ENCODE measurements at places on chromosomes 6 and 20. TPM values are rescaled to one million over a fixed set of nuclear protein-coding genes. Genes with fewer than 3 reads are reported as not detected.
A peak's percentile ranks its signal among the peaks of the same experiment; 100 is the strongest.

NKAPL gene
- not detected for total RNA-seq

TPD52L1 gene
- not detected for total RNA-seq

OR2J3 gene
- total RNA-seq: not detected

MROH8 gene
- 1.1 TPM for total RNA-seq

LST1 gene
- 8.9 TPM for total RNA-seq

PNLDC1 gene
- total RNA-seq: not detected

BNIP5 gene
- total RNA-seq: not detected

MOG gene
- total RNA-seq: not detected

IFT52 gene
- 13.7 TPM for total RNA-seq

MAP3K5 gene
- total RNA-seq: 12.9 TPM

DNA sequence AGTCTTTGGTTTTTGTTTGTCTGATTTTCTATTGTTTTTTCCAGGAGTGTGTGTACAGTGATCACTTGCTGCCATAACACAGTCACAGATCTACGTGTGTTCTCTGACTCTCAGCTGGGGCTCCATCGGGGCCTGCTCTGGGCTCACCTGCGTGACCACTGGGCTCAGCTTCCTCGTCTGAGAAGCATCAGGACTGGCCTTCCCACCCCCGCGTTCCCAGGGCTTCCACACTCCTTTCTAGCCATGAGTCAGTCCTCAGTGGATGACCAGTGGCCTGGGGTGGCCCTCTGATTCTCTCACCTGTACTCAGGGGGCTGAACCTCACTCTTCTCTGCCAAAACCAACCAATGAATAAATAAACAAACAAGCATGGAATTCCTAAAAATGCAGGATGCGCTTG lies 14.5 kb downstream of the THBS2 start:
- H3K27me3 ChIP-seq: peaks cover 2% of the 10 kb centered on the region
- DNase-seq: no peak
- H3K4me3 ChIP-seq: no peak overlapping the region
- H3K27ac ChIP-seq: no peak overlapping the region

GRCh38 chr6:56986611-56987010 lies 31.7 kb downstream of the BEND6 start:
- H3K4me1 ChIP-seq: no peaks in the 10 kb centered on the region
- peaks cover 15% of the 10 kb centered on the region for H3K27me3 ChIP-seq
- no peak overlapping the region for H3K4me3 ChIP-seq

DNA sequence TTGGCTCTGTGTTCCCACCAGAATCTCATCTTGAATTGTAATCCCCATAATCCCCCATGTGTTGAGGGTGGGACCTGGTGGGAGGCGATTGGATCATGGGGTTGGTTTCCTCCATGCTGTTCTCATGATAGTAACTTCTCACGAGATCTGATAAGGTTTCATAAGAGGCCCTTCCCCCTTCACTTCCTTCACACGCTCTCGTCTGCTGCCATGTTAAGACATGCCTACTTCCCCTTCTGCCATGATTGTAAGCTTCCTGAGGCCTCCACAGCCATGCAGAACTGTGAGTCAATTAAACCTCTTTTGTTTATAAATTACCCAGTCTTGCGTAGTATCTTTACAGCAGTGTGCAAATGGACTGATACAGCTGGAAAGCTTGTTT lies 90.0 kb downstream of the ELOVL5 start:
- no peaks in the 10 kb centered on the region for H3K27me3 ChIP-seq
- H3K4me3 ChIP-seq: no peak overlapping the region

DNA sequence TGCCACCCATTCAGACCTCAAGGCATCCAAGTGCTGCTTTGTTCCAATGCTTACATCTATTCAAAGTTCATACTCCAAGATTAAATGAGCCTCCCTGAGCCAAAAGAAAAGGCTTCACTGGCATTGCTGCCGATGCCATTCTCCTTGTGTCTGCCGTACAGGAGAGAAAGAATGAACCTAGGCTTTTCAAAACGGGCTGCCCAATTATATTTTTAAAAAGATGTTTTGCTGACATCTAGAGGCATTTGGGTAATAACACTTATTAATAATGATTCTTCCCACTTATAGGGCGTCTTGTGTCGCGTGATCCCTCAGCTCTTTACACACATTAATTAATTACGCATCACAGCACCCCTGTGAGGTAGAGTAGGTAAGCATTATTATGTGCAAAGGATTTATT lies 545.6 kb downstream of the PKHD1 start:
- no peaks in the 10 kb centered on the region for H3K27me3 ChIP-seq
- H3K27ac ChIP-seq: no peak overlapping the region
- H3K4me3 ChIP-seq: no peak overlapping the region
- no peak for DNase-seq

DNA sequence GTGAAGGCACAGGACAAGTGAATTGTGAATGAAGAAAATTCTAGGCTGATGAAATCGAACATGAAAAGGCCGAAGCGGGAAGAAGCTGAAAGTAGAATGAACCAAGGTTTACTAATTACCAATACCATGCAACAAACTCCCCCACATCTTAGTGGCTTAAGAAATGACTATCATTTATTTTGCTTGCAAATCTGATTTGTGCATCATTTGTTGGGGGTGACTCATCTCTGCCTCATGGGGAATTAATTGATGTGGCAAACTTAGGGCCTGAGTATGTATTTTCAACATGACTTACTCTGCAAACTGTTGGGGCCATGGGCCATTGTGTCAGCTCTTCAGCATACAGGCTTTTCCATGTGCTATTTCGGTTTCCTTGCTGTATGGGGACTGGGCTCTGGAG lies 26.8 kb downstream of the PPP1R14C start:
- DNase-seq: peak; percentile 8
- H3K27ac ChIP-seq: no peak overlapping the region
- no peak overlapping the region for H3K4me3 ChIP-seq
- no peaks in the 10 kb centered on the region for H3K27me3 ChIP-seq
- no peaks in the 10 kb centered on the region for H3K36me3 ChIP-seq
- H3K4me1 ChIP-seq: no peaks in the 10 kb centered on the region

GRCh38 chr20:59583428-59584277 lies 20.7 kb upstream of the PHACTR3 start:
- no peaks in the 10 kb centered on the region for H3K4me1 ChIP-seq
- no peak overlapping the region for H3K27ac ChIP-seq
- H3K4me3 ChIP-seq: no peak overlapping the region
- no peak for DNase-seq
- no peaks in the 10 kb centered on the region for H3K36me3 ChIP-seq
- H3K27me3 ChIP-seq: peaks cover 8% of the 10 kb centered on the region

GRCh38 chr6:46414398-46414797 lies 76.9 kb downstream of the RCAN2 start:
- H3K27me3 ChIP-seq: no peaks in the 10 kb centered on the region
- H3K36me3 ChIP-seq: no peaks in the 10 kb centered on the region
- no peak overlapping the region for H3K27ac ChIP-seq
- DNase-seq: no peak

DNA sequence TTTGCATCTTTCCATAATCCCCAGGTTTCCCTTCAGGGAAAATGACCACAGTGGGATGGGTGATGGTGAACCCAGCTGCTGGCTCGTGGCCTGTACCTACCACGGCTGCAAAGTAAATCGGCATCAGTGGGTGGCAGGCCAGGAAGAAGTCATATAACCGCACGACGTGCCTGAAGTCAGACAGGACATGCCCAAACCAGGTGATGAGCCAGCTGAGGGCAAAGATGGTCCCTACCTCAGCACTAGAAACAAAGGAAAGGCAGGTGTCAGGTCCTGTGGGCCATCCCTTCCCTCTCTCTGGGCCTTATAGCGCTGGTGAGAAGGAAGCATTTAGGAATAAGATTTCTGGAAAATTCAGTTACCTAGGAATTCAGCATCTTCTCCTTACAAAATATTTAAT lies 22.2 kb downstream of the TBC1D20 start:
- no peaks in the 10 kb centered on the region for H3K27me3 ChIP-seq
- peaks cover 60% of the 10 kb centered on the region for H3K36me3 ChIP-seq
- H3K4me1 ChIP-seq: peaks cover 39% of the 10 kb centered on the region
- H3K27ac ChIP-seq: no peak overlapping the region
- H3K4me3 ChIP-seq: no peak overlapping the region

GRCh38 chr20:6213311-6213710 lies 90.5 kb upstream of the FERMT1 start:
- no peak overlapping the region for H3K4me3 ChIP-seq
- H3K27ac ChIP-seq: no peak overlapping the region
- H3K4me1 ChIP-seq: no peaks in the 10 kb centered on the region
- no peaks in the 10 kb centered on the region for H3K27me3 ChIP-seq
- H3K36me3 ChIP-seq: no peaks in the 10 kb centered on the region

- no peak overlapping the region for H3K4me3 ChIP-seq
- peak; percentile 53 for DNase-seq
- no peaks in the 10 kb centered on the region for H3K27me3 ChIP-seq
- peaks cover 15% of the 10 kb centered on the region for H3K4me1 ChIP-seq
- H3K27ac ChIP-seq: peak overlapping the region; percentile 47
These were observed 117.5 kb upstream of the CEP85L start for GRCh38 chr6:118768904-118769325.

GRCh38 chr6:129096651-129097290 lies 213.8 kb downstream of the LAMA2 start:
- no peak overlapping the region for H3K27ac ChIP-seq
- H3K4me1 ChIP-seq: no peaks in the 10 kb centered on the region
- H3K27me3 ChIP-seq: no peaks in the 10 kb centered on the region

GRCh38 chr6:34982424-34982852 lies 93.4 kb downstream of the ANKS1A start:
- no peaks in the 10 kb centered on the region for H3K27me3 ChIP-seq
- peaks cover 32% of the 10 kb centered on the region for H3K36me3 ChIP-seq
- DNase-seq: no peak
- H3K4me1 ChIP-seq: no peaks in the 10 kb centered on the region

GRCh38 chr6:134115715-134116074 lies 63.3 kb upstream of the SLC2A12 start:
- H3K27me3 ChIP-seq: peaks cover 4% of the 10 kb centered on the region
- no peaks in the 10 kb centered on the region for H3K36me3 ChIP-seq
- no peaks in the 10 kb centered on the region for H3K4me1 ChIP-seq
- no peak for DNase-seq

DNA sequence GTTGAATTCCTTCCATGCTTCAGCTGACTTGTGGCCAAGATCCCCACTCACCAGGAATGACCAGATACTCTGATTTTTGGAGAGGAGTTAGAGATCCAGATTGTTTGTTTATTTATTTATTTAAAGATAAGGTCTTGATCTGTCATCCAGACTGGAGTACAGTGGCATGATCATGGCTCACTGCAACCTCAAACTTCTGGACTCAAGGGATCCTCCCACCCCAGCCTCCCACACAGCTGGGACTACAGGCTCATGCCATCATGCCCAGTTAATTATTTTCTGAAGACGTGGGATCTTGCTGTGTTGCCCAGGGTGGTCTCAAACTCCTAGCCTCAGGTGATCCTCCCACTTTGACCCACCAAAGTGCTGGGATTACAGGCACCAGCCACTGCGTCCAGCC lies 4.1 kb upstream of the SPATA2 start:
- no peak overlapping the region for H3K27ac ChIP-seq
- no peaks in the 10 kb centered on the region for H3K36me3 ChIP-seq
- H3K4me1 ChIP-seq: peaks cover 16% of the 10 kb centered on the region

DNA sequence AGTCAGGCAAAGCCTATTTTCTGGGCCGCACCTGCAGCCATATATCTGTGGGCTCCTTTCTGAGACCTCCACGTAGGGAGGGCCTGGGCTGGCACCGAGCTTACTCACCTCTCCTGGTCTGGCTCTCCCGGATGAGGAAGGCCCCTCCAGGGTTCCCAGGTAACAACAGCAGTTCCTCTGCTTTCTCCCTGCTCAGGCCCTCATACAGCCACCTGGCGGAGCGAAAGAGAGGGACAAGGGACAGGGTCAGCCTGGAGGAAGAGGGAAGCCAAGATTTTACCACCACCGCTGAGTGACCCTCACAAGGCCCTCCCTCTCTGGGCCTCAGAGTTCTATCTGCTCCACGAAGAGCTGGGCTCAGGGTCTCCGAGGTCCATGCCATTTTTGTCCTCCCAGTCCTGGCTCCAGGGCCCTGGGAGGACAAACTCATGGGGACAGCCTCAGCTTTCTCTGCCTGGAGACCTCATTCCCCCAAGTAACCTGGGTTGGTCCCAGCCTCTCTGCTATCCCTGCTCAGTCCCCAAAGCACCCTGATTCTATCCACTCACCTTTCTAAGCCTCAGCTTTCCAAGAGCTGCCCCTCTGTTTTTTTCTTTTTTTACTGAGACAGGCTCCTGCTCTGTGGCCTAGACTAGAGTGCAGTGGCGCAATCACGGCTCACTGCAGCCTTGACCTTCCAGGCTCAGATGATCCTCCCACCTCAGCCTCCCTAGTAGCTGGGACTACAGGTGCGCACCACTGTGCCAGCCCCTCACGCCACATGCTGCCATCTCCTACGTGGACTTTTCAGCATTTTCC lies 13.3 kb downstream of the SLA2 start:
- no peak for DNase-seq
- H3K27ac ChIP-seq: no peak overlapping the region
- peaks cover 68% of the 10 kb centered on the region for H3K36me3 ChIP-seq
- H3K4me1 ChIP-seq: peaks cover 39% of the 10 kb centered on the region

DNA sequence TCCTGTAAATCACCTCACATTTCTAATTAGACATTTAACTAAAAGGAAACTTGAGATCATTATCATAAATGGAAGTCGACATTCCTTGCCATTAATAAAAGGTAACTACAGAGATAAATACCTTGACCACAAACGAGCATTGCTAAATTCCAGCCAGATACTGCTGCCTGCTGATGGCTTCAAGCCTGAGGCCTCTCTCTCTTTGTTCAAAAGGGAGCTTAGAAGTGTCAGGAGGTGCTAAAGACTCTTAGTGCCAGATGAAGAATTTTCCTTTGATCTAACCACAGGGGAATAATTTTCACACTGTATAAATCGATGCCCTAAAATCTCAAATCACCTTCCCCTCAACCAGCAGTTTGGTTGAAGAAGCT lies 248.2 kb upstream of the PMEPA1 start:
- no peaks in the 10 kb centered on the region for H3K27me3 ChIP-seq
- no peaks in the 10 kb centered on the region for H3K4me1 ChIP-seq
- no peak for DNase-seq
- no peak overlapping the region for H3K4me3 ChIP-seq
- H3K27ac ChIP-seq: no peak overlapping the region
- no peaks in the 10 kb centered on the region for H3K36me3 ChIP-seq

DNA sequence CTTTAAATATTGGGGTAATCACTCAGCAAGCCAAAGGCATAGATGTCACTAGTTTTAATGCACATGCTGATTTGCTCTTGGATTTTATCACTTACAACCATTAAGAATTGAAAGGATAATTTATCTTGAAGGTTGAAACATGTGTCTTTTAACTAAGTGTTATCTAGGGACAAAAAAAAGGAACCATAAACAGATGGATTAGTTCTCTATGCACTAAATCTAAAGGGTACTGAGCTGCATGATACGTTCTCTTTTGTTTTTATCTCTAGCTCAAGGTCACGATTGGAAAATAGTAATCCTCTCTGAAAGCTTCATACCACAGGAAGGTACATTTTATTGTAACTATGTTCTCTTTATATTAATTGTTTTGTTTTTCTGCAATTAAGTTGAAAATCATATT lies 1426.6 kb downstream of the GRIK2 start:
- no peaks in the 10 kb centered on the region for H3K4me1 ChIP-seq
- no peaks in the 10 kb centered on the region for H3K27me3 ChIP-seq
- no peak overlapping the region for H3K27ac ChIP-seq
- no peak overlapping the region for H3K4me3 ChIP-seq
- no peak for DNase-seq
- H3K36me3 ChIP-seq: no peaks in the 10 kb centered on the region

GRCh38 chr20:40997116-40997515 lies 31.5 kb upstream of the TOP1 start:
- DNase-seq: no peak
- no peak overlapping the region for H3K27ac ChIP-seq
- no peaks in the 10 kb centered on the region for H3K36me3 ChIP-seq
- peaks cover under 1% of the 10 kb centered on the region for H3K4me1 ChIP-seq
- H3K4me3 ChIP-seq: no peak overlapping the region

- no peaks in the 10 kb centered on the region for H3K36me3 ChIP-seq
- no peak for DNase-seq
- H3K27me3 ChIP-seq: no peaks in the 10 kb centered on the region
- H3K27ac ChIP-seq: no peak overlapping the region
- peaks cover 13% of the 10 kb centered on the region for H3K4me1 ChIP-seq
- H3K4me3 ChIP-seq: no peak overlapping the region
These were observed 34.5 kb upstream of the DUSP22 start for GRCh38 chr6:257774-258173.

Measured in CD4-positive, alpha-beta T cell (primary cell).